ENCODE measurements at places on chromosomes 13 and 19.

DNA sequence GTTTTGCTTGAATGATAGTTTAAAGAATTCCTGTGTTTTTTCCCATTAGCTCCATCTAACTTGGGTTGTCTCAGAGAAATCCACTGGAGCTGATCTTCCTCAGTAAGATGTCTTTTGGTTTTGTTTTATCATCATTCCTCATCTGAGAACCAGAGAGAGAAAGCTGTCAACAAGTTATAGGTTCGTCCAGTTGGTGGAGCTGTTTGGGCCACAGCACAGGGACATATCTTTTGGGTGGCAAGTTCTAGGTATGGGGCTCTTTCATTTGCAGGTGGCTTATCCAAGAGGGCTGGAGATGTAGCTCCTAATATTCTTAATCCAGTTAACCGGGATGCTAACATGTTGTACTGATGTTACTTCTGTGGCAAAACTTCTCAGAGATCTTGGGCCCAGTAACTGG lies 174.2 kb downstream of the KCNRG start:
- no peak for DNase-seq

DNA sequence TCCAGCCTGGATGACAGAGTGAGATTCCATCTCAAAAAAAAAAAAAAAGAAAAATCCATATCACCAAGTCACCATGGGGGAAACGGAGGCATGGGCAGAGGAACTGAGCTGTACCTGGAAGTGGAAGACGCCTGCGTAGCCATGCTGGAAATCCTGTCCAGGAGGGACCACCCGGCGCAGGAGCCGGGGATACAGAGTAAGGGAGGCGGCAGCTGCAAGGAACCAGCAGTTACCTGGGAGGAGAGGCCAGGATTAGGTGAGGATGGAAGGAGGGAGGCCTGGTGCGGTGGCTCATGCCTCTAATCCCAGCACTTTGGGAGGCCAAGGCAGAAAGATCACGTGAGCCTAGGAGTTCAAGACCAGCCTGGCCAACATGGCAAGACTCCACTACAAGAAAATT lies 2.0 kb downstream of the CAPN12 start:
- DNase-seq: no peak

DNA sequence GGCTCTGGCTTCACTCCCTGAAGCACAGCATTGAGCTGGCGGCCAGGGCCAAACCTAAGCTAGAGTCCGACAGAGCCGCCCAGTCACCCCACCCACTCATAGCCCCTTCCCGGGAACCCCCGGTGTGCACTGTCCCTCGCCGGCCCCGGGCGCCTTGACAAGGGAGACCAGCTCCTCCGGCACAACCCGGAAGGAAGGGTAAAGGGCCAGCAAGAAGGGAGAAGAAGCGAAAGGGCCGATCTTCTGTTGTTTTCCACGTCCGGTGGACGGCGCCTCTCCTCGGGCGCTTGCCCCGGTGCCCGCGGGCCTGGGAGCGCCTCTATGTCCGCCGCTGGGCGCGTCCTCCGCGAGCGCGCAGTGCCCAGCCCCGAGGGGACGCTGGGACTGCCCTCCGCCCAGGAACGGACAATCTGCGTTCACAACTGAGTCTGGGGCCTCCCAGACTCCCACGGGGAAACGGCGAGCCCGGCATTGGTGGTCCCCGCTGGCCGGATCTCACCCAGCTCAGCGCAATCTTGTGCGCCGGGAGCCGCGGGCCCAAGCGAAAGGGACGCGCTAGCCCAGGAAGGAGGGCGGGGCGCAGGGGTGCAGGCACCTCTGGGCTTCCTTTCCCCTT lies 172.5 kb upstream of the MIR17HG start:
- no peak for DNase-seq

DNA sequence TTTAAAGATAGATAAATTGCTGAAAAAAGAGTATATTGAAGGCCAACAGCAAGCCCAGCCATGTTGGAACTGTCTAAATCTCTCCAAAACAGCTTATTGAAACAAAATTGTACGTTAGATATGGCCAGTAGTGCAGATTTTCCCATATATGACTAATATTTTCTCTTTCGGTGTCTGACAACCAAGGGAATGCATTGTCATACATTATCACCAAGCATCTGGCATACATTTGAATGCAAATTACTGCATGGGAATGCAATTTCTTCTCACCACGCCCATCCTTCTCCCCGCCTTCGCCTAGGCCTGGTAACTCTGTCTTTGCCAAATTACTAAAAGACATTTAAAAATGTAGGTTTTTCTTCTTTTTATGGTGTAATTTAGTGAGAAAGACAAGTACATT lies 32.5 kb upstream of the IRS2 start:
- no peak for DNase-seq

DNA sequence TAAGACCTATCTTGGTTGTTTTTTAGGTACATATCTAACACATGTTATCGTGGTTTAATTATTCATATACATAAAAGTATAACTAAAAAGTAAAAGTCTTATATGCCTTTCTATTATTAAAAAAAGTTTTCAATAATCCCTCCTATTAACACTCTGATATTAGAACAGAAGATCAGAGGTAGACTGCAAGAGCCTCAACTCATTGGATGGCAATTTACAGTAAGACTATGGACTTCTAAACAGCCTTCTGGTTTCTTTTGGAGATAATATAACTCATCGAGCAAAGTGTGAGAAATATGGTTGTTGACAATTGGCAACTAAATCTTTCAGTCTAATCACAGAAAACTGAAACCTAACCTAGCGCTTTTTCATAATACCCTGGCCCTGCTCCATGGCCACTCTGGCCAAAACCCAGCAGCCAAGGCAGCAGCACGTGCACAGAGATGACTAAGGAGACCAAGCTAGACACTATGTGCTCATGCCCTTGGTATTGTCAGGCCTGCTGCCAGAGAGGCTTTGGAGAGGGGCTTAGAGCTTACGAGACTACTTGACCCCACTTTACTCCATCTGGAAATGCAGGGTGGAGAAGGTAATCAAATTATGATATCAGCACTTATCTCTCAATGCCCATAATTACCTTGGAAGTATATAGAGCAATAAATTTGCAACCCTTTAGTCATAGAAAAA lies 40.6 kb upstream of the EEF1AKMT1 start:
- DNase-seq: no peak

DNA sequence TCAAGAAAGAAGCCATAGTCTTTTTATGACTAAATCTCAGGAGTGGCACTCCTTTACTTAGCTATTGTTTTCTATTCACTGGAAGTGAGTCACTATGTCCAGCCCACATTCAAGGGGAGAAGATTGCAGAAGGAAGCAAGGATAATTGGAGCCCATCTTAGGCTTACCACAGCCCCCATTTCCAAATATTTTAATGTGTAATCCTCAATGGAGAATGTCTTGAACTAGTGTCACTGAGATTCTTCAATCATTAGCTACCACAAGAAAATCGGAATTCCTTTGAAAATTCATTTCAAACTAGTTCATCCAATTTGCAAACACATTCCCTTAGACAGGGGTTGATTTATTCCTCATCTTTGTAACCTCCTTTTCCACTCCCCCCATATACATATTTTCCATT lies 84.7 kb downstream of the DLEU7 start:
- DNase-seq: no peak

- DNase-seq: no peak
These were observed 276.0 kb downstream of the DNAJC15 start for GRCh38 chr13:43299374-43299773.

DNA sequence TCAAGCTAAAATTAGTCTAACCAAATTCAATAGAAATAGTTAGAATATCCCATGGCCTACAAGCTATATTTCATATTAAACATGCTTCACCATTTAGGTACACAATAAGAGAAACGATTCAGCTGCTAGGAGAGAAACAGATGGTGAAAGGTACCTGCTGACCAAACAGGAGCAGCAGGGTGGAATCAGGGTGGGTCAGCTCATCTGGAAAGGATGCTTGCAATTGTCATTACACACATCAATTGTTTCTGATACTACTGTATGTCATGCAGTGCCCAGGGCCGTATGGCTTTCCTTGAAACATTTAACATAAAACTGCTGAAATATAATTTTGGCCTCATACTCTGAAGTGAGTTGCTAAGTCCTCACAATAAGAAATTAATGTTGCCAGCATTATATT lies 776.0 kb downstream of the DACH1 start:
- DNase-seq: no peak

- no peak for DNase-seq
These were observed 163.5 kb downstream of the KATNAL1 start for GRCh38 chr13:30143666-30144400.

DNA sequence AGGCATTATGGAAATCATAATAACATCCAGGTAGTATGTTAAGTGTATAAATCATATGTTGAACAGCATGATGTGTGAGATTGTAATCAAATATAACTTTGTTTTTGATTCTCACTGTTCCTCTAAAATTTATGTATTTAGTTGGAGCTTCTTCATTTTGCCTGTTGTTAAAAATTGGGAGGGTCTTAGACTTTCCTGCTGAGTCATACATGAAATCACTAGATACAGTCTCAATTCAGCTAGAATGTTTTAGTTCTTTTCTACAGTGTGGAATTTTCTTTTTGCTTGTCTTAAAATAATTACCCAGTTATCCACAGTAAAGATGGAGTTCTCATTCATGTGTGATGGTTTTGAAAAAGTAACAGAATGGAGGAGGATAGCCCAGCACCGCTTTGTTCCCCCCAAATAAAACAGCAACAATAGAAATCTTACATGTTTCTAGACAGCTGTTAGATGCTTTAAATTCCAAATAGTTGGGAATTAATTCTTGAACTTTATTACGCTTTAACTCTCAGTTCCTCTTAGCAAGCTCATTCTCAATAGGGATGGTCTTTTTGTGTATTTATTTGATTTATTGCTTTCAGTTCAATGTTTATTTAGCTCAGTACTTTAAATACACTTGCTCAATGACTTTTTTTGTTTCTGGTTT lies 109.5 kb downstream of the PDS5B start:
- no peak for DNase-seq

GRCh38 chr19:14139944-14140343 lies 3.6 kb upstream of the ASF1B start:
- no peak for DNase-seq

DNA sequence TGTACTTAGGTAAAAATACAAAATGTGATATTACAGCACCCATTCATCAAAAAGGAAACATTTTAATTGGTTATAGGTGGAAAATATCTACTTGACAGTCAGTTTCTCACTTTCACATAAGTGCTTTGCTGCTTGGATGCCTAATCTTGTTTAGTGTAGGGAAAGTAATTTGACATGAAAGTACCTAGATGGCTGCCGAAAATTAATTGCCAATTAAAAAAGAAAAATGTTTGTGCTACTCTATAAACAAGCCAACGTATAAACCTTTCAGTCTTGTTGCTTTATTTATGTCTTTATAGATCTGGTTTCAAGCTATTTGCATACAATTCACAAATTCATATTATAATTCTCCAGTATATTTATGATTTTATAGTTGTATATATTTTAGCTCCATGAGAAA lies 729.9 kb downstream of the DACH1 start:
- DNase-seq: no peak

DNA sequence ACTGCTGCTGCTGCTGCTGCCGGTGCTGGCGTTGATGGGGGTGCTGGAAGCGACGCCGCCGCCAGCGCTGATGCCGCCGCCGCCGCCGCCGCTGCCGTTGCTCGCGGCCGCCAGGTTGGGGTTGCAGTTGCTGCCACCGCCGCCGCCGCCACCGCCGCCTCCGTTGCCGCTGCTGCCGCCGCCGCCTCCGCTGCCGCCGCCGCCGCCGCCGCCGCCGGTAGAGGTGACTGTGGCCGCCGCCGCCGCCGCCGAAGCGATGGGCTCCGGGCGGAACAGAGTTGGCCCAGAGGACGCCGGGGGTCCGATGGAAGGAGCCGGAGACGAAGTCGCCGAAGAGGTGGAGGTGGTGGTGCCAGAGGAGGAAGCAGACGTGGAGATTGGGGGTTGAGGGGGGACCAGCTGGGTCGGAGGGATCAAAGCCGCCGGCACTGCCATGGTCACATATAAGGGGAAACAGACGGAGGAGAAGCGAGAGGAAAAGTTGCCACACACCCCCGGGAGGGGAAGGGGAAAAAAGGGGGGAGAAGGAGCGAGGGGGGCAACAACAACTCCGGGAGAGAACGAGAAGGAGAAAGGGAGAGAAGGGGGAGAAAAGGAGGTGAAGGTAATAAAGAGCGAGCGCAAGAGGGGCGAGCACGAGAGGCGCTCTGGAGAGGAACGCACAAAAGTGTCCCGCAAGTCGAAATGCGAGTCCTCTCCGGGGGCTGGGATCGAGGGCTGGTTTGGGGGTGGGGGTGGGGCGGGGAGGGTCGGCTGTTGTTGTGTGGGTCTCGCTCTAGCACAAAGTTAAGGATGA lies 471 bp downstream of the DACH1 start:
- no peak for DNase-seq

- DNase-seq: no peak
These were observed 1607.0 kb downstream of the PCDH9 start for GRCh38 chr13:65623148-65623547.

GRCh38 chr19:48340995-48341394 lies 15.6 kb downstream of the EMP3 start:
- DNase-seq: no peak

DNA sequence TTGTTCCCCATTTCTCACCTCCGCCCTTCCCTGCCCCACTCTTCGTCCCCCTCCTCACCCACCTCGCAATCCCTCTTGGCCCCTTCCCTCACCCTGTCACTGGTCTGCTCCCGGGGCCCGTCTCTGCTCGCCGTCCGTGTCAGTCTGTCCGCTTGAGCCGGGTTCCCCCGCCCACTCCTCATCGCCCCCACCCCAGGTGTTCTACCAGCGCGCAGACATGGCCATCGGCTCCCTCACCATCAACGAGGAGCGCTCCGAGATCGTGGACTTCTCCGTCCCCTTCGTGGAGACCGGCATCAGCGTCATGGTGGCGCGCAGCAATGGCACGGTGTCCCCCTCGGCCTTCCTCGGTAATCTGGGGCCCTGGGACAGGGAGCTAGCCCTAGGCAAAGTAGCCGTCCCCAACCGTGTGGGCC lies 22.3 kb downstream of the GRIN2D start:
- no peak for DNase-seq

DNA sequence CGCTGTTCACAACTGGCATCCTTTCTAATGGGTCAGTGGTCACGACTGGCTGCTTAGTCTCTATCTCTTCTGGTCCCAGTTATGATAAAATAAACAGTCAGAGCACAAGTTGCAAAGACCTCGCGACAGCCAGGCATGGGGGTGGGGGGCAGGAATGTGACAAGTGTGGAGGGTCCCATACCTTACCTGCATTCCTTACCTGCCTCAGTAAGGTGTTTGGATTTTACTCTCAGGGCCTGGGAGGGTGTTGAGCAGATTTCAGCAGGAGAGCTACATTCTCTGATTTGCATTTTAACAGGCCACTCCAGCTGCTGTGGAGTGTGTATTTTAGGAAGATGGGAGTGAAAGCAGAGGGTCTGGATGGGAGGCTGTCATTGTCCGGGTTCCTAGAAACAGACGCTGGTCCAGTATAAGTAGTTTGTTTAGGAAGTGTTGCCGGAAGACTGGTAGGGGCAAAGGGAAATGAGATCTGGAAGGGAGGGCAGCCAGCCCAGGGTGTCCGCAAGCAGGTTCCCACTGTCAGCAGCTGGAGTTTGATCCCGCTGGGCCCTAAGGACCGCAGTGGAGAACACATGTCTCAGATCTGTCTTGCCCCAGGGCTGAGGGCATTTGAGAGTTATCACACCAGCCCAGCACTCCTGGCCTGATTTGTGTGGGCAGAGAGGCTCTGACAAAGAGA lies 920.0 kb downstream of the UQCRFS1 start:
- DNase-seq: no peak
